Activated CD4-positive, CD25-positive, alpha-beta regulatory T cell treated with anti-CD3 and anti-CD28 coated beads, Interleukin-2, amount 50 U/mL, for 72 hours (primary cell): ENCODE measurements at places on chromosomes 1 and 21.

DNA sequence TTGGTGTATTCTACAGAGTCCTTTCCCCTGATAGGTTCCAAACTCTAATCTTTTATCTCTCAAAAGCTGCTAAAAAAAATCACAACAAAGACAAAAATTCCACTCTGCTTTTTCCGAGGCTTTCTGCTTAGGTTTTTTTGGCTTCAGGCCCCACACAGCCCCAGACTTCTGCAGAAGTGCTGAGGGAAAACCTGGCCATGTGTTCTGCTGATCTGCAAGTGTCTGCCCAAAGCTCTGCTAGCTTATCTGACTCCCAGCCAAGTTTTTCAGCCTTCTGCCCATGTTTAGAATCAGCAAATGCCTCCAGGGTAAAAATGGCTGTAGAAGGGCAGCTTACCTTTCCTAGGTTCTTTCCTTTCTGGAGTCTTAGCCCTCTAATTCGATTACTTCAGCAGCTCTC is 28.4 kb downstream of the DISP3 start:
- no peak for DNase-seq

GRCh38 chr1:154176337-154176736 is 15.6 kb downstream of the TPM3 start:
- DNase-seq: no peak

GRCh38 chr1:201324821-201325677 is 41.7 kb downstream of the PKP1 start:
- no peak for DNase-seq

GRCh38 chr1:185719021-185719420 is 15.2 kb upstream of the HMCN1 start:
- no peak for DNase-seq

DNA sequence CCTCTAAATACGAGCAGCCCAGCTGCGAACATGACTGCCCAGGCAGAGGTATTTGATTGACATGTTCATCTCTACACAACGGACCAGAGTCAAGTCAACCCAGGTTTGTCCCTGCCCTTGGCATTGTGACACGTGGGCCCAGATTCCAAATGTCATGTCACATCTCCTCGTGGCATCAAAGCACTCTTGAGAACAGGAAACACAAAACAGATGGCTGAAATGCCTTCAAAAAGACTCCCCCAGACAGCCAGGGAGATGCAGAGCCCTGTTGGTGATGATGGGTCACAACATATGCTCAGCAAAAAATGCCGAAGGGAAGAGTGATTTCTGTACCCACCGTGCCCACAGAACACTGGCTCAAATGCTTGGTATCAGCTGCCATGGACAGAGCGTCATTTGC is 337.8 kb upstream of the DAB1 start:
- DNase-seq: no peak

- peak; percentile 89 for DNase-seq
Observed at GRCh38 chr1:153545067-153546055, at the start of gene S100A4. TSS of gene S100A4 (minus strand) at chr1:153545806. CDS start at chr1:153544794, 1,012 bp downstream.
